Cortex of kidney (tissue), 1 donor: ENCODE measurements at places on chromosomes 1 and 21.

GRCh38 chr1:200883118-200883517 lies 10.3 kb downstream of the GPR25 start:
- DNase-seq, result no peak

DNA sequence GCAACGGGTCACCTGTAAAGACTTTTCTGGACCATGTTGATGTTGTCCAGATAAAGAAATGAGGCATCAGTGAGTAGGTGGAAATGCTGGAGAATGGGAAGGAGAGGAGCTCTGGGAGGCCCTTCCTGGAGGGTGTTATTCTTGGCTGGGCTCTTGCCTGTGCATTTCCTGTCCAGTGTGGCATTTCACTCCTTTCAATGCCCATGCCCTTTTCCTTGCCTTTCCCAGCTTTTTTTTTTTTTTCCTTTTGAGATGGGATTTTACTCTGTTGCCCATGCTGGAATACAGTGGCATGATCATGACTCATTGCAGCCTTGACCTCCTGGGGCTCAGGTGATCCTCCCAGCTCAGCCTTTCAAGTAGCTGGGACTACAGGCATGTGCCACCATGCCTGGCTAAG lies 11.8 kb downstream of the NOS1AP start:
- DNase-seq, result no peak

- DNase-seq, result no peak
These were observed 91.0 kb upstream of the PPM1J start for GRCh38 chr1:112806090-112806642.

DNA sequence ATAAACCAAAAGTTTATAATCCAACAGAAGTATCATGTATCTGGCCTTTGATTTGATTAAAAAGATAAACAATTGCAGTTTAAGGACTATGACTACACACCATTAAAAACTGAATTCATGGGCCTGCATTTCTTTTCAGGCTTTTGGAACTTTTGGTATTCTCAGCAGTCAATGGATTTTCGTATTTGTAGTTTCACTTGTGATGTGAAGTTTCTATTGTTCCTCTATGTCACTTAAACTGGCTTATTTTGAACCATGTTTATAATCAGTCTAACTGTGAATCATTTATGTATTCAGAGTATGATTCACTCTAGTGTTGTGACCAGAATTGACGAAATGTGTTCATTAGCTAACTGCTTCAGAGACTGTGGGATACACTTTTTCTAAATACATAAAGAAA lies 132.9 kb downstream of the COQ8A start:
- no peak for DNase-seq

DNA sequence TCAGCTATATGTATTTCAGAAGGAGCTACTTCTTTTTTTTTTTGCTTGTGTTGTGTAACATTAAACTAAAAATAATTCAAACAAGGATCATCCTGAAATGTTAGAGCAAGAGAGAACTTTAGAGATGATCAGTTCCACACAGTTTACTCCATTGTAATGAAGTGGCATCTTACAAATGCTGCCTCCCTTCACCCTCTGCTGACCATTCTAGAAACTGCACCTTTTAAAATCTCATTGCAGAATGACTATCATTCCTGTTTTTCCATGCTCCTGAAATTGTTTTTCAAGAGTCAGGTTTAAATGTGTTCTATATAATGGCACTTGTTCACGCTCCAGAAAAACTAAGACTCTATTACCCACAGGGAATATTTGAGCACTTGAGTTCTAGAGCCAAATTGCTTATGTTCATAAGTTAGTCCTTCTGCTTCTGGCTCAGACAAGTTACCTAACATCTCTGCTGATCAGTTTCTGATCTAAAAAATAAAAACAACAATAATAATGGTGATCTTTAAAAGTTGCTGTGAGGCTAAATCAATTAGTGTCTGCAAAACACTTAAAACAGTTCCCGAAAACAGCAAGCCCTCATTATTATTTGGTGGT lies 21.5 kb upstream of the SLC44A5 start:
- DNase-seq, result no peak

GRCh38 chr1:50368179-50369007 lies 54.9 kb downstream of the DMRTA2 start:
- DNase-seq, result no peak

- no peak for DNase-seq
These were observed 3.0 kb downstream of the TCHH start for GRCh38 chr1:152112101-152112884.

DNA sequence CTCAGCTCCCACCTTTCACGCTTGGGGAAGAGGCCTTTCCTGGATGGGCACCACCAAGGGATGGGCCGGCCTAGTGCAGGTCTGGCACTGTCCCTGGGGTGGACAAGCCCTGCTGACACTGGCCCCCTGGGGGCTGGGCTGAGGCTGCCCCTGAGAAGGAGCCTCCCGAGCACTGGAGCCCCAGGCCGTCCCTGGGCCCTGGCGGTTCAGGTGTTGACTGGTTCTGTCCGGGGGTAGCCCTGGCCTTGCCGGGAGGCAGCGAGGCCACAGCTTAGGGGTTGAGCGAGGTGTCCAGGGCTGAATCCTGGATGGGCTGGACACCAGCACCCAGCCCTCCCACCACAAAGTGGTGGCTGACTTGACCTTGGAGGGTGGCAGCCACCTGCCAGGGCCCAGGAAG lies 49.7 kb upstream of the ACTRT2 start:
- no peak for DNase-seq

DNA sequence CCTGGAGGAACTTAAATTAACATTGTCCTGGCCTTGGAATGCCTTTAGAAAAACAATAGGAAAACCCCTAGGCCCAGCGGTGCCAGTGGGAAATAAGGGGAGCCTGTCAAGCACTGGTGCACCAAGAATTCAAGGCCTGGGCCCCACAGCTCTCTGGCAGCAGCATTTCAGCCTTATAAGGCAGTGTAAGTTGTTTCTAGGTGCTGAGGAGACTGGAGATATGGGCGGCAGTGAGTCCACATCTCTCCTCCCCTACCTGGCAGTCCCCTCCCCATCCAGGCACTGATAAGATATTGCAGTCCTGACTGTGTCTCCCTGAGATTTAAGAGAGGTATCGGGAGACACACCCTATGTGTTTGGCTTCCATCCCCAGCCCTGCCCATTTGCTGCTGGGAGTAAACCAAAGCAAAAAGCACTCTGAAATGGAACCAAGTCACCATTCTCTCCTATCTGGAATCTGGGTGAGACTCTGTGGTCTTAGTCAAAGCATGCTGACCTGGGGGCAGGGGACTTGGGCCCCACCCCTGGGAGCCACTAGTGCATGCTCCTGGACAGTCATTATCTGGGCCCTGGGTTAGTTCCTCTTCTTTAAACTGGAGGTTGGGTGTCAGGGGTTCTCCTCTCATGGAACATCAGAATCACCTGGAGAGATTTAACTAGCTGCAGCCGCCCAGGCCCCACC lies 30.5 kb downstream of the DEGS1 start:
- DNase-seq, result no peak

GRCh38 chr1:64523413-64524337 lies 53.7 kb downstream of the CACHD1 start:
- DNase-seq, result no peak

DNA sequence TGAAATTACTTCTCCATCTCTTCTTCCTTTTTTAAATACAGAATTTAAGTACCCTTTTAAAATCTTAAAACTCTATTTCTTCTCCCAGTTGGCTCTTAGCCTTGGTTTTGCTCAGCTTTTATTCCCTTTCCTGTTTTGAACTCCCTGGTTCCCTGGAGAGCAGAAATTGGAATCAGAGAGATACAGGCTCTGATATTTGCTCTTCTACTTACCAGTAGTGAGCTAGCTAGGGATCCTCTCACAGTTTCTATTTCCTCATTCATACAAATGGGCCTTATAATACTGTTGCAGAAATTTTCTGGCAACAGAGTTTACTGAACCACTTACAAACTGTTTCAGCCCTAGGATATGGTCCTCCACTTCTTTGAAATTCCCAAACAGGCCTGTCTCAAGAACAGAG lies 606.3 kb downstream of the NUF2 start:
- no peak for DNase-seq

- DNase-seq, result no peak
These were observed 122.7 kb downstream of the RYR2 start for GRCh38 chr1:237164406-237165352.

DNA sequence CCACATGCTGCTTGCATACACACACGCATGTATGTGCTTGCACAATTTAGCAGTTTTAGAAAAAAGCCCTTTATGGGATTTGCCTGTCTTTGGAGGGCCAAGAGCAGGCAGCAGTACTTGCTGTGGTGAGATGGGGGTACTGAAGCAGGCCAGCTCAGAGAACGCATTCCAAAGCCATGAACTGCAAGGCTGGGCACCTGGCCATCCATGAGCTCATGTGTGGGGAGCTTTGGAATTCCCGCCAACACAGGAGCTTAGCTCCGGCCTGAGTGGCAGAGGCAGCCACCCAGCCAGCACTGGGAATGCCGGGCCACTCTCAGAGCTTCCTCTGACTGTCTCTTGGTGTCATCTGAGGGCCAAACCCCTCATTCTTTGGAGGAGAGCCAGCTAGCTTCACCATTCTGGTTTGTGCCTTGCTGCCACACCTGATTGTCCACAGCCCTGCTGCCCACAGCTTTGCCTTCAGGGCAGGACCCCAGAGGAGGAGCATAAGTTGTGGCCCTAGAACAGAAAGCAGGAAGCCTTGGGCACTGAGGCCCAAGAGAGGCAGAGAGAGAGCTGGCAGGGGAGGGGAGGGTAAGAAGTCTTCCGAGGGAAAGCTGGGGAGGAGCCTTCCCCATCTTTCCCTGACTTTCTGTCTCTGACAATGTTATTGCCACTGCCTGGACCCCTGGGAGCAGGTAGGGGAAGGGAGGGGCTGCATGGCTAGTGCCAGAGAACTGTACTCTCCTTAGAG lies 92.1 kb upstream of the POU3F1 start:
- DNase-seq, result no peak

GRCh38 chr1:207499573-207499972 lies 3.6 kb downstream of the CR1 start:
- no peak for DNase-seq

- DNase-seq, result no peak
These were observed 135.7 kb upstream of the TIAM1 start for GRCh38 chr21:31479714-31480113.

GRCh38 chr1:62177621-62178020 lies 17.0 kb upstream of the L1TD1 start:
- DNase-seq, result no peak

DNA sequence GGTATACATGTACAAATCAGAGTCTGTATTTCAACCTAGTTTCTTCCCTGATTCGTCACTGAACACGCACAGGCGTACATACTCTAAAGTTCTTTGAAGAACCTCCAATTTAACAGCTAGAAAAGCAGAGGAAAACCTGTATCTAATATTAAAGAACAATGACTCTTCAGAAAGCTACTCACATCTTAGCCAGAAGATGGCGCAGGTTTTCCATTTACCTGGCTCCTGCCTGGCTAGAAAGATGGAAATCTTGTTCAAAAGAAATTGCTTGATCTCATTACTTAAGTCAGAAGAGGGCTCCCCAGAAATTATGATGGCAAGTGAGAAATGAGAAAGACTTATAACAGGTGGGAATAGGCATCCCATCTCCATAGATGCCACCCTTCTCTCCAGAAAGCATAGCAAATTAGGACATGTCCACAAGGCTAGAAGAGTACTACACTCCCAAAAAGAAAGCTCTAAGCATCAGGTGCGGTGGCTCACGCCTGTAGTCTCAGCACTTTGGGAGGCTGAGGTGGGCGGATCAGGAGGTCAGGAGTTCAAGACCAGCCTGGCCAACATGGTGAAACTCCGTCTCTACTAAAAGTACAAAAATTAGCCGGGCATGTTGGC lies 19.0 kb upstream of the L1TD1 start:
- no peak for DNase-seq

- DNase-seq, result no peak
These were observed 223.3 kb downstream of the FGGY start for GRCh38 chr1:59520194-59520593.

DNA sequence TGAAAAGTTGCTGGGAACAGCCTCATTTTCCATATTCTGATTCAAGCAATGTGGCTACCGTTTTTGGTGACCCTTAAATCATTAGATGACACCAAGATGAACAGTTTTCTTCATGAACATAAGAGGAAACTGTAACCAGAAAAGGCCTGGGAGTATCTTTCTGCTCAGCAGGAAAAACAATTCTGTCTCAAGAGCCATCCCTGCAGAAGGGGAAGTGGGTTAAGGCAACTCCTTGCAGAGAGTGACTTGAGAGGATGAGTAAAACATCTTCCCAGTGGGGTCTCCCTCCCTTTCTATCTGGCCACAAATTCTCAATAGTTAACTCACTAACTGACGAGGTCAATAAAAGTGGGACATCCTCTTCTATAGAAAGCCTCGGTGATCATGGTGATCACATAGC lies 187.6 kb upstream of the NRIP1 start:
- no peak for DNase-seq

DNA sequence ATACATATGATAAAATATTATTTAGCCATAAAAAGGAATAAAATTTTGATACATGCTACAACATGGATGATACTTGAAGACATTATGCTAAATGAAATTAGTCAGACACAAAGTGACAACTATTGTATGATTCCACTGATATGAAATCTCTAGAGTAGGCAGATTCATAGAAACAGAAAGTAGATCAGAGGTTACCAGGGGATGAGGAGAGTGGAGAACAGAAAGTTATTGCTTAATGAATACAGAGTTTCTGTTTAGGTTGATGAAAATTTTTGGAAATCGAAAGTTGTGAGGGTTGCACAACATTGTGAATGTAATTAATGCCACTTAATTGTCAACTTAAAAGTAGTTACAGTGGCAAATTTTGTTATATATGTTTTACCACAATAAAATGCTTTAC lies 315.7 kb upstream of the USP25 start:
- no peak for DNase-seq

DNA sequence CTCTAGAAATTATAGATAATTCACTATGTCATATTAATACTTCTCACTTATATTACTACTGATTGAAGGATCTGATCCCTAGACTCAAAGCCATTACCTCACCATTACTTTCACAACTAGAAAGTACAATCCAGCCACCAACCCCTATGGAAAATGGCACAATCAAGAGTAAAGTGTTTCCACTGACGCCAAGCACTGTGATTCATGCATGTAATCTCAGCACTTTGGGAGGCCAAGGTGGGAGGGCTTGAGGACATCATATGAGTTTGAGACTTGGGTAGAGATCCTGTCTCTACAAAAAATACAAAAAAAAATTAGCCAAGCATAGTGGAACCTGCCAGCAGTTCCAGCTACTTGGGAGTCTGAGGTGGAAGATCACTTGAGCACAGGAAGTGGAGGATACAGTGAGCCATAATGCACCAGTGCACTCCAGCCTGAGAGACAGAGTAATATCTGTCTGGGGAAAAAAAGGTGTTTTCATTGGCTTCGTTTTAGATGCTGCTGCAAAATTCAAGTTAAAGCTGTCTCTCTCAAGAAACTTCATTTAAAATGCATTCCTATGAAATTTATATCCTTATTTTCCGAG lies 126.5 kb downstream of the AKT3 start:
- DNase-seq, result no peak

GRCh38 chr1:86760199-86760598 lies 55.8 kb downstream of the SH3GLB1 start:
- no peak for DNase-seq

- DNase-seq, result no peak
These were observed 98.9 kb downstream of the CRB1 start for GRCh38 chr1:197366996-197367395.
